ENCODE measurements at places on chromosomes 6 and 20.

GRCh38 chr6:70520575-70520974 lies 46.2 kb upstream of the SDHAF4 start:
- DNase-seq = no peak

DNA sequence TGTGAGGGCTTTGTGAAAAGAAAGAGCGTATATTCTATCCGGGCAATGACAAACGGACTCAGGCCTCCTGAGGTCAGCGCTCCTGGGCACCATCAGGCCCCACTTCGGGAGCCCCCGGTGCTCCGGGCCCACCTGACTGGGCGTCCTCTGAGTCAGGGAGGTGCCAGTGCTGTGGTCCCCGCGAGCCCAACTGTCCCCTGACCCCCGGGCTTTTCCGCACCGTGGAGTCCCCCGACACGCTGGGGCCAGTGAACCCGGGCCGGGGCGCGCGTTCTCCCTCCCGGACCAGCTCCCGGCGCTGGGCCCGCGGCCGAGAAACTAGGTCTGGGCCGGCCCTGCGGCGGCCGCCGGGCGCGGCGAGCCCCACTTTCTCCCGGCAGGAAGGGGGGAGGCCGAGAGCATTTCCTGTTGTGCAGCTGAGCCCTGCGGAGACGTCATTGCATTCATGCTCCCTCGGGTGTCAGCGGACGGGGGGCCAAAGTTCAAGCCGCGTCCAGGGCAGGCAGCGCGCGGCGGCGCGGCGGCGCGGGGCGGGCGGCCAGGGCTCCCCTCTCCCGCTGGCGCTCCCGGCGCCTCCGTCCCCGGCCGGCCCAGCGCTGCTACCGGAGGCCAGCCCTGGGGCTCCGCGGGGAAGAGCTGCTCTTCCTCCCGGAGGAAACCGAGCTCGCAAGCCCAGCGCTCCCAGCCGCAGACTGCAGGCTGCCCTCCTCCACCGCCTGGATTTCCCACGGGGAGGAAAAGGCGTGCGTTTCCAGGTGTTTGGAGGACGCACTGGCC lies 18.3 kb downstream of the HIVEP2 start:
- DNase-seq = no peak

- DNase-seq = no peak
Observed at GRCh38 chr6:45843848-45844521, 171.7 kb downstream of the CLIC5 start.

DNA sequence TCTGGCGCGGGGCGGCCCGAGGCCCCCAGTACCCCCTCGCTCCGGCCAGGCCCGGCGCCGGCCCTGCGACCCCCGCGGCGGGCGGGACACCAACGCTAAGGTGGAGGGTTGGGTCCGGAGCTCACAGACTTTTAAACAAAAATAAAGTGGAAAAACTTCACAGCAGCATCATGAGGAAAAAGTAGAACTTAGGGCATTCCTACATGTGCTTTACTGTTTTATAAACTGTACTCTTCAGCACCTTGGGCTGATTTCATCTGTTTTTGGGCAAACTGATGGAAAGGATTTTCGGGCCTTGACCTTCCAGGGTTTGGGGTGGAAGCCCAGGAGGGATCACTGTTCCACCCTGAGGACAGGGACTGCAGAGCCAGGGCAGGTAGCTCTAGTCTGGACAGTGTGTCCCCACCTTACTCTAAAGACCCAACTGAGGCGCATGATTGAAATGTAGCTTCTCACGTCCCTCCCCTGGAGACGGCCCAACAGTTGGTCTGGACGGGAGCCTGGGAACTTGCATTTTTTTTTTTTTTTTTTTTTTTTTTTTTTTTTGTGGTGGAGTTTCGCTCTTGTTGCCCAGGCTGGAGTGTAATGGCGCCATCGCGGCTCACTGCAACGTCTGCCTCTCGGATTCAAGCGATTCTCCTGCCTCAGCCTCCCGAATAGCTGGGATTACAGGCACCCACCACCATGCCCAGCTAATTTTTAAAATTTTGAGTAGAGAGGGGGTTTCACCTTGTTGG lies 740 bp downstream of the NELFCD start:
- no peak for DNase-seq

DNA sequence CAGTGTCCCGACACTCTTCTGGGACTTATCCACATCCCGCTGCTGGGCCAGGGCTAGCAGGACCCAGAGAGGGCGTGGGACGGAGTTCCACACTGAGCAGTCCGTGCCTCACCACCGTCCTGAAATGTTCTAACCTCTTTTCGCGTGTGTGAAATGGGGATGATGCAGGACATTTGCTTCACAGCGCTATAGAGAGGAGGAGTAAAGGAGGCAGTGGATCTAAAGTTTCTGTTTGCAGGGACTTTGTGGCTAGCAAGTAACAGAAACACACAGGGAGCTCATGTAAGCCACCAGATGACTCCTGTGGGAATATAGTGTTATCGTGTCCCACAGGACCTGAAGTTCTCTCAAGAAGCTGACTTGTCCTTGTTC lies 634 bp downstream of the ITPA start:
- DNase-seq = no peak

GRCh38 chr6:1103021-1103420 lies 208.9 kb upstream of the FOXQ1 start:
- no peak for DNase-seq

All from NCI-H2227 treated with DMSO at 0.1 percent for 48 hours (cell line).